ENCODE measurements at places on chromosomes 3 and 15.

DNA sequence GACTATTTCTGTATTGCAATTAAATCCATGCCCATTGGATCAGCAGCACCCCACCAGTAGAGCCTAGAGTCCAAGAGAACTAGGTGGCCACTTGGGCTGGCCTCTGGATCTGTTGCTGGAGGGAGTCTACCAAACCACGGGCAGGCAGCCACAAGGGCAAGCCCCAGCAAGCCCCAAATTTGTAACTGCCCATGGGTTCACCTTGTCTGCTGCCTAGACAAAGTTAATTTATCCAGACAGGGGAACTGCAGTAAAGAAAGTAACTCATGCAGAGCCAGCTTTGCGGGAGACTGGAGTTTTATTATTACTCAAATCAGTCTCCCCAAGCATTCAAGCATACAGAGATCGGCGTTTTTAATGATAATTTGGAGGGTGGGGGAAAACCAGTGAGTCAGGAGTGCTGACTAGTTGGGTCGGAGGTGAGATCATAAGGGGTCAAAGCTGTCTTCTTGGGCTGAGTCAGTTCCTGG, 74.0 kb upstream of the TERB2 start:
- DNase-seq = no peak
- no peak overlapping the region for H3K27ac ChIP-seq

DNA sequence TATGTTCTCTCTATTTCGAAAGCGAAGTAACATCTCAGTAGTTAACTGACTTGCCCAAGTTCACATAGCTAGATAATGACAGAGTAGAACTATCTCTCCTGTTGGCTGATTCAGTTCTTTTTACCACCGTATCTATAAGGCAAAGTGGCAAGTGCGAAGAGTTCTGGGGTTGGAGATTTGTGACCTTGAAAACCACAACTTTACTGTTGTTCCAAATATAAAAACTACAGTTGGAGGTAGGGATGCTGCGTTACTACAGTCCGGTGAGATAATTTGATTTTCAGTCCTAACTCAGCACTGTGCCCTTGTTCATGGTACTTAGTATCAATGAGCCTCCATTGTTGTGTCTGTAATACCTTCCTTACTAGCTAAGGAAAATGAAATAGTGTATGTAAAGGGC, 71.2 kb upstream of the GOLGA8B start:
- no peak for DNase-seq
- H3K36me3 ChIP-seq = no peaks in the 10 kb centered on the region
- H3K27me3 ChIP-seq = peaks cover 4% of the 10 kb centered on the region
- H3K4me3 ChIP-seq = no peak overlapping the region
- no peaks in the 10 kb centered on the region for H3K4me1 ChIP-seq

DNA sequence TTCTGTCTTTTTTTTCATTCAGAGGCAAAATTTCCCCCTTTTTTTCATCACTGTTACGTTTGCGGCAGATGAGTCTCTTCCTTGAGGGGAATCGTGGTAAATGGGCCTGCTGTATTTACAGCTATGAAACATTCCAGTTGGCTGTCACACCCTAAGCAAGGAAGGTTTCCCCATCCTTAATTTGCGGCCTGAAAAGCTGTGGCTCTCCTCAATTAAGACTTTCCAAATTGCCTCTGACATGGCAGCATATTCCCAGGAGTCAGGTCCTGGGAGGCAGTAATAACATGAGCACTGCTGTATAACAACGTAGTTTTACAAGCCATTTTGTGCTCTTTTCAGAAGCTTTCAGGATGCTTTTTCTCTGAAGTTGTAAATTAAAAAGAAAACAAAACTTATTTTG, 420.9 kb downstream of the LPP start:
- DNase-seq = no peak
- H3K4me1 ChIP-seq = peaks cover 2% of the 10 kb centered on the region
- H3K27me3 ChIP-seq = no peaks in the 10 kb centered on the region

DNA sequence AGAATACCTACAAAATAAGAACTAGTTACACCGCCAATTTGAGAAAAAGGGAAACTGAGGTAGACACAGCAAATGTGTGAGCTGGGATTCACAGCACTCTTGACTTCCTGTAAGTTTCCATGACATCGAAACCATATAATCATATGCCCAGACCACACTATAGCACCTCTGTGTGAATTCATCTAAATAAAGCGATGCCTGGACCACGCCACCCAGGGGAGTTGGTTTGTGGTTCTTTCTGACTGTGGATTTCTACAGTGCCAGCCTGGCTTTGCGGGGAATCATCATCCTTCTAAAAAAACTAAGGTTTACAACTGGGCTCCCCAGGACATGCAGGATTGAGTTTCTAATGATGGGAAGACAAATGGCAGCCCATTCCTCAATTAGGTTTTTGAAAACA, 23.5 kb upstream of the CA12 start:
- no peak overlapping the region for H3K27ac ChIP-seq
- H3K27me3 ChIP-seq = no peaks in the 10 kb centered on the region
- H3K4me1 ChIP-seq = peaks cover 6% of the 10 kb centered on the region
- no peak overlapping the region for H3K4me3 ChIP-seq
- H3K36me3 ChIP-seq = no peaks in the 10 kb centered on the region

DNA sequence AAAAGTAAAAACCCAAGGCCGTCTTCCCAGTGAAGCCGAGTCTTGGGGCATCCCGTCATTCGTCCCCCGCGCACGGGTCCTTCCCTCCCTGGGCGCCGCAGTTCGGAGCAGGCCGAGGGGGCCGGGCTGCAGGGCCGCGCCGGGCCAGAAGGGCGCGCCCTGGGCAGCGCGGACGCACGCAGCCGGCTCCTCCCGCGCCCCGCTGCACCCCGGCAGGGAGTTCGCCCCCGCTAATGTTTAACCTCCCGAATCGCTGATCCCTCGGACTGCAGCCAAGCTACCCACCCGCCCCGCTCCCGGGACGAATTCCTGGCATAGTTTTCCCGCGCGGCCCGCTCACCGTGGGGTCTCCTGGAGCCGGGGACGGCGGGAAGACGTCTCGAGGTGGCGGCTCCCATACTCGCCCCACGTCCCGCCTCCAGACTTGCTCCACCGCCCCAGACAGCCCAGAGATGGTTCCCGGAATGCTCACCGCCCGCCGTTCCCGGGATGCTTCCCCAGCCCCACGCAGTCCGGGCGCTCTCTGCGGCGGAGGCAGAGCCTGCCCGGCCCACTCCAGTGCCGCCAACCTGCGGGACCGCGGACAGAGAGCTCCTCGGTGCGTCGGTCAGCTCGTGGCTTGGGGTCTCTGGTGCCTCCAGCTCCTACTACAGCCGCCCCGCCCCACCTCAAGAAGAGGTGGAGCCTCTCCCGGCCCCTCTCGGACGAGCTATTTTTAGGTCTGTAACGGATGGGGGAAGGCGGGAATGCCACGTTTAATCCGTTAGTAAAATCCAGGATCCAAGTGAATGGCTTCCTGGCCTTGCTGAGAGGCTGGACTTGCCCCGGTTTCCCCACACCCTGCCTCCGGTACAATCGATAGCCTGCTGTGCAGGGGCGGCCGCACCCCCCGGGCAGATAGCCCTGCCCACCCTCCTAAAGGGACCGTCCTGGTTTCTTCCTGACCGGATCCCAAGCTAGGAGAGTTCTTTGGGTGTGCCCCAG, at the start of gene DZIP1L:
Gene DZIP1L, minus strand, starts transcription at position 621 of the 984 bp plus-strand sequence. CDS start 11,637 bp downstream, outside the sequence.
- H3K27ac ChIP-seq = peak within 1 kb of the TSS; percentile 65
- H3K4me1 ChIP-seq = no peaks in the 10 kb centered on the region
- H3K36me3 ChIP-seq = no peaks in the 10 kb centered on the region
- DNase-seq = peak; percentile 46
- H3K4me3 ChIP-seq = peak within 1 kb of the TSS; percentile 57

GRCh38 chr15:65982627-65983322, 113.5 kb downstream of the RAB11A start:
- no peaks in the 10 kb centered on the region for H3K27me3 ChIP-seq
- DNase-seq = no peak
- no peaks in the 10 kb centered on the region for H3K36me3 ChIP-seq
- H3K4me1 ChIP-seq = no peaks in the 10 kb centered on the region

GRCh38 chr3:187763850-187764648, 18.8 kb upstream of the BCL6 start:
- no peak for DNase-seq
- no peak overlapping the region for H3K4me3 ChIP-seq
- H3K27ac ChIP-seq = no peak overlapping the region
- H3K36me3 ChIP-seq = no peaks in the 10 kb centered on the region

DNA sequence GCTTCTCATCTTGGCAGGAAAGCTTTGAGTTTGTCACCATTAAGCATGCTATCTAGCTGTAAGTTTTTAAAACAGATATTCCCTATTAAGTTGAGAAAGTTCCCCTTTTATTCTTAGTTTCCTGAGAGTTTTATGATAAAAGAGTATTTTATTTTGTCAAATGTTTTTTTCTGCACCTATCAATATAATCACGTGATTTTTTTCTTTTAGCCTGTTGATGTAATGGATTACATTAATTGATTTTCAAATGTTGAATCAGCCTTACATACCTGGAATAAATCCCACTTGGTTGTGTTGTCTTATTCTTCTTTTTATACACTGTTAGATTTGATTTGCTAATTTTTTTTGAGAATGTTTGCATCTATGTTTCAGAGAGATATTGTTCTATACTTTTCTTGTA, 179.5 kb downstream of the ZNF621 start:
- H3K27me3 ChIP-seq = no peaks in the 10 kb centered on the region
- no peaks in the 10 kb centered on the region for H3K36me3 ChIP-seq
- DNase-seq = no peak
- H3K27ac ChIP-seq = no peak overlapping the region

- H3K4me3 ChIP-seq = no peak overlapping the region
- no peaks in the 10 kb centered on the region for H3K36me3 ChIP-seq
- no peaks in the 10 kb centered on the region for H3K27me3 ChIP-seq
- no peaks in the 10 kb centered on the region for H3K4me1 ChIP-seq
- no peak for DNase-seq
Observed at GRCh38 chr3:119973018-119973646, 121.1 kb downstream of the GSK3B start.

DNA sequence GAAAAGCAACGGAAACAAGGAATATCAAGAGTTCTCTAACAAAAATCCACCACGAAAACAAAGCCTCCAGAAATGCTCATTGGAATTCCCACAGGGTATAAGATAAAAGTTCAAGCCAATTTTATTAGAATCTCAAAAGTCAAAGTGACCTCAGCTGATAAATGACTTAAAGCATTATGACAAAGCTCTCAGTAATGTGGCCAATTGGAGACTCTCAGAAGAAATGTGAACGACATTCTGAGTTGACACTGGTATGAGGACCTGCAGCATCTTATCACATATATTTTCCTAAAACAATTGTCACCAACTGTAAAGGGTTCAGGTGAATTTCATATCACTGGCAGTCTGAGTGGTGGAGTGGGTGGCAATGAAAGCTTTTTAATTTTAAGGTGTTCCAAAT, 199.1 kb downstream of the FOXP1 start:
- H3K36me3 ChIP-seq = no peaks in the 10 kb centered on the region
- H3K27me3 ChIP-seq = no peaks in the 10 kb centered on the region
- H3K27ac ChIP-seq = no peak overlapping the region
- H3K4me3 ChIP-seq = no peak overlapping the region
- DNase-seq = no peak
- H3K4me1 ChIP-seq = peaks cover 4% of the 10 kb centered on the region

DNA sequence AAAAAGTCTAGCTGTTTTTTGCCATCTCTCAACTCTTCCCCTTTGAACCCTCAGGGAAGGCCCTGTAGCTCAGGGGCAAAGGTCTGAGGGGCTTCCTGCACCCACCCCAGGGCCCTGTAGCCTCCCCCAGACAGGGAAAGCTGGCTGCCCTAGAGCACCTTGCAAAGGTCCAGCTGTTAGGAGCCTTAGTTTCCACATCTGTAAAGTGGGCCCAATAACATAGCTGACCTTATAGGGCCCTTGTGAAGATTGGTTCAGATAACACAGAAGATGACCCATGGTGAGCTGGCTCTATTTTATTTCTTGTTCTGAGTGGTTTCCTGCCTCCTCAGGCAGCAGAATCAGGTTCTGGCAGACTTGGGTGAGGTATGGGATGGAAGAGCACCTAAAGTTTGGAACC, 55.2 kb upstream of the SMAD6 start:
- no peaks in the 10 kb centered on the region for H3K36me3 ChIP-seq
- H3K4me1 ChIP-seq = peaks cover 81% of the 10 kb centered on the region
- no peak for DNase-seq
- H3K27ac ChIP-seq = peak overlapping the region; percentile 70
- no peak overlapping the region for H3K4me3 ChIP-seq

- H3K27ac ChIP-seq = no peak overlapping the region
- no peak overlapping the region for H3K4me3 ChIP-seq
- H3K27me3 ChIP-seq = no peaks in the 10 kb centered on the region
- no peaks in the 10 kb centered on the region for H3K4me1 ChIP-seq
- no peak for DNase-seq
Observed at GRCh38 chr3:151182349-151183079, 20.5 kb downstream of the GPR171 start.

GRCh38 chr3:194369522-194370279, at the start of gene LRRC15:
TSS of gene LRRC15 (minus strand) at chr3:194369743. CDS start at chr3:194361043, 8,700 bp downstream.
- no peaks in the 10 kb centered on the region for H3K4me1 ChIP-seq
- no peak for DNase-seq
